ENCODE measurements at places on chromosomes 7 and 10. TPM values are rescaled to one million over a fixed set of nuclear protein-coding genes. Genes with fewer than 3 reads are reported as not detected.

MBL2 gene
- total RNA-seq: 3.7 TPM

DENND2A gene
- 5.1 TPM for total RNA-seq

ITIH5 gene
- 2.1 TPM for total RNA-seq

POLR2J3 gene
- total RNA-seq: 11.0 TPM

DNA sequence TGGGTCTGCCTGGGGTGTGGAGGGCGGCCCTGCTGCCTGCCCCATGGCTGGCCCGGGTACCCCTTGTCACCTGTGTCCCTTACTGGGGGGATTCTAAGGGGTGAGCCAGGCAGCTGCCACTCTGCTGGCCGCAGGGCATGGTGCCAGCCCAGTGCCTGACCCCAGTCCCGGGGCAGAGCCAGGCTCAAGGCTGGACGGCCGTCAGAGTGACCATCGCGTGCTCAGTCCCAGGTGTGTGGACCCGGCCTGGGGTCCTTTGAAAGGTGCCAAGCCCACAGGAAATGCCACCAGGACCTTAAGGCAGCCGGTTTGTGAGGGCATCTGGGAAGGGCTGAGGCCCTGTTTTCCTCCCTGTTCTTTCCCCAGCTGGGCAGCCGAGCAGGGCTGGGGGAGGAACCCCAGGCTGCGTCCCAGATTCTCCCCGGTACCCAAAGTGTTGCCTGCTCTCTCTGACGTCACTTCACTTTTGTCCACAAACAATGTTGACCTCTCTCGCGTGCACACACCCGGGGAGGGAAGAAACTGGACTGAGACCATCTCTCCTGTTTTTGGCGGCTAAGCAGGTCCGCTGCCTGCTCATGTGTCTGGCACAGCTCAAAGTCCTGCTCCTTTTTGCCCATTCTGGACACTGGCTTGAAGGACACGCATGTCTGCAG, 37.6 kb downstream of the PAPOLB start:
- no peak for DNase-seq

- peak; percentile 72 for DNase-seq
Measured at GRCh38 chr7:94297397-94297838, 97.3 kb upstream of the COL1A2 start.

DNA sequence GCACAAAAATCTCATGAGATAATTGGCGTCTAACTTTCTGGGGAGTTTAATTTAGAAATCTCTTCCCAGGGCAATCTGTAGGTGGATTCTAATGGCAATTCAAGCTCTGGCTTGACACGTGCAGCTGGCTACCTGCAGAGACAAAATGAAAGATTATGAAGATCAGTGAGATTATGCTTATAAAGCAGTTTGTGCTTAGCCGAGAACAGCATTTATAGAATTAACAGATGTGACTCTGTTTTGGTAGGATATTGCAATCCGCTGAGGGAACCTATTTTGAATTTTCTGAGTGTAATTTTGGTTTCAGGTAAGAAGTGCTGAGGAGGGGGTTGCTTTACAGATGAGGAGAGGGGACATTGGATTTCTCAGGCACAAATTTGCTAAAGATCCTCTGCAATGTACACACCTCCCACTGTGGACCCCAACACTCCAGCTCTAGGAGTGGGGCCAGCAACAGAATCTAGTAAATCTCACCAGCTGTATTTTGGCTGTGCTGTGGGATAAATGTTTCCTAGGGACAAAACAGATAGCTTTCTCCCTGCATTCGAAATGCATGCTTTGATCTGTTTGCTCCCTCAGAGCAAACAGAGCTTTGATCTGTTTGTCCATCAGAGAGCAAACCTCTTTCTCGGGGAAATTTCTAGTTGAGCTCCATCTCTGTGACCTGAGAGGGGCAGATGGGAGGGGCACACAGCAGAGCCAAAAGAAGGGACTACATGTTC, 7.4 kb downstream of the GJD4 start:
- no peak for DNase-seq

- no peak for DNase-seq
Measured at GRCh38 chr7:129170441-129171021, 17.9 kb upstream of the SMO start.

DNA sequence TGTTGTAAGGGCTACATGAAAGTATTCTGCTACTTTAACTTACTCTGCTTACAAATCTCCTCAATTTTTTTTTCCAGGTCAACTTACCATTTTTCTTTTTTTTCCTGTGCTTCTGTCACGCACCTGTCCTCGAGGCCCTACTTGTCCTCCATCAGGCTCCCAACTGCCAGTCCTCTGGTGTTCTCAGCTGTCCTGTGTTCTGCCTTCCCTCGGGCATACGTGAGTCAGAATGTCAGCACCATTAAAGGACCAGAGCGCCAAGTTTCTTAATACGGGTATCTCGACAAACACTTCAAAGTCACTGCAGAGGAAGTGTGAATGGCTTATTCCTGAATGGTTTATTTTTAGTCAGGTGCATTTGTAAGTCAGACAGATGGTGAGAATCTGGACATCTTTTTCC, at the start of gene TEX47:
TEX47 (minus strand) TSS at position 185 of the 400 bp plus-strand sequence. CDS start 795 bp downstream, outside the sequence.
- DNase-seq: no peak

DNA sequence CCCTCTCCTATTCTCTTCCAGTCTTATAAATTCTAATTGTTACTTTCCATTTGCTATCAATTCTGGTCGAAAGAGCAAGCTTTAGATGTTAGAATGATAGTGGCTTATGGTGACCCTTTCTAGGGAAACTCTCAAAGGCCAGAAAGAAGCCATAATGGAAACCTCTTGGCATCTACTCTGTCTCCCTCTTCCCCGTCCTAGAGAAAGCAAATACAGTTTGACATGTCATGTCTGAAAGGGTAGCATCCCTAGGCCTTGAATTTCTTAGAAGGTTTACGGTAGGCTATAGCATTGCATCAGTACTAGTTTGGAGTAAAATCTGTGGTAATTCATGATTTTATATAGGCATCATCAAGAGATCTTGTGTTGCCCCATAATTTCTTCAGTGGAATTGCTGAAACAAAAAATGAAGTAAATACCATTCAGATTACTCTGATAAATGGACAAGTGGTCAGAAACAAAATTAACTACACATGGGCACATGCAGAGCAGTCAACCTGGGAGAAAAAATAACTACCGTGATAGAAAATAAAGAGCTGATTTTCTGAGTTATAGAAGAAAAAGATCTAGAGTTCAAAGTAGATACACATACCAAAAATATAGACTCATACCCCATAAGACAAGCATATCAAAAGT, 4.4 kb downstream of the PRKAR2B start:
- DNase-seq: no peak

DNA sequence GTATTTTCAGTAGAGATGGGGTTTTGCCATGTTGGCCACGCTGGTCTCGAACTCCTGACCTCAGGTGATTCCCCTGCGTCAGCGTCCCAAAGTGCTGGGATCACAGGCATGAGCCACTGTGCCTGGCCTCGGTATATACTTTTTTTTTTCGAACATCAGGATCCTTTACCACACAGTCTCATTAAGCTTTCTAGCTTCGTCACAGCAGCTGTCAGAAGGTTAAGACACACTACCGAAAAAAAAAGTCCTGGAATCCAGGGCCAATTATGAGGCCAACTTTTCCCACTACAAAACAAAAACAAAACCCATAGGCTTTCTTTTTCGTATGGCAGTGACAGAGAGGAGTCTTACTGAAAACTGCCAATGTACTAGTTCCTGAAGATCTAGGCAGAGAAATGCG, 30.7 kb downstream of the ZC3HC1 start:
- DNase-seq: no peak

Measured in adrenal gland (tissue), 19 donors.